WTC11 (cell line): ENCODE measurements at places on chromosomes 7 and 10. TPM values are rescaled to one million over a fixed set of nuclear protein-coding genes. Genes with fewer than 3 reads are reported as not detected.

Gene C10orf53
- total RNA-seq: not detected in 3 replicates

- DNase-seq: no peak
These were observed 23.3 kb downstream of the CALML3 start for GRCh38 chr10:5547931-5548660.

- no peak for DNase-seq
These were observed 36.8 kb upstream of the AOAH start for GRCh38 chr7:36760856-36761762.

DNA sequence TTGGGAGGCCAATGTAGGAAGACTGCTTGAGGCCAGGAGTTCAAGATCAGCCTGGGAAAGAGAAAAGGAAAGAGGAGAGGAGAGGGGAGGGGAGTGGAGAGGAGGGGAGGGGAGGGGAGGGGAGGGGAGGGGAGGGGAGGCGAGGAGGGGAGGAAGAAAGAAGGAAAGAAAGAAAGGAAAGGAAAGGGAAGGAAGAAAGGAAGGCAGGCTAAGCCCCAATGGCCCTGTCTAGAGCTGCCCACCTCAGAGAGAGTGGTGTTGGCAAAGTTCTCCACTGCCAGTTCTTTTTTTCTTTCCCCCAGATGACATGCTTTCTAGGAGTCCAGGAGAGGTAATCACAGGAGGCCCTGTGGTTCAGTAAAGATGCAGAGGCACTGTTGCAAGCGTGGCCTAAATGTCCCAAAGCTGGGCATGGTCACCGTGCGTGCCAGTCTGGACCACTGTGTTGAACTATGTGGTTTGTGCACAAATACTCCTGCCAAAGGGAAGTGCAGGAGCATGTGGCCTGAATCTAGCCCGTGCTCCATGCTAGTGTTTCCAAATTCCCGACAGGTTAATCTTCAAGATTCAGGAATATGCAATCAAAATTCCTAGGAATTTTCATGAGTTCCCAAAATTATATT is 39.7 kb downstream of the ODAD2 start:
- no peak for DNase-seq

GRCh38 chr7:69786730-69787395 is 188.6 kb downstream of the AUTS2 start:
- DNase-seq: no peak
